ENCODE measurements at places on chromosomes 7 and 10.

DNA sequence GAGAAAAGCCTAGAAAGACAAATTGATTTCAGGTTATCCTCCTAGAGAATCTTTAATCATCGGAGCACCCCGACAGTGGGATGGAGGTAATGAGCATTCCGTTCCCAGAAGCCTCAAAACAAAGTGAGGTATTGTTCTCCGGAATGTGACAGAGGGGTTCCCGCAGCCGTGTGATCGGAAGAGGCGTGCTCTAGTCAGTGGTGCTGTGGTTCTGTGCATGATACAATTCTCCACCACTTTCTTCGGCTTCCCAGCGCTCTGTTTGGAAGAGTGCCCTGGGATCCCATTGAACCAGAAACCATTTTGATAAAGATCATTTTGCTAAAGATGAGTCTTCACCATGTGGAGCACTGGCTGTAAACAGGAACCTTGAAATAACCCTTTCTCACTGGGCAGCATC lies 434.6 kb downstream of the PAXIP1 start:
- DNase-seq = no peak

DNA sequence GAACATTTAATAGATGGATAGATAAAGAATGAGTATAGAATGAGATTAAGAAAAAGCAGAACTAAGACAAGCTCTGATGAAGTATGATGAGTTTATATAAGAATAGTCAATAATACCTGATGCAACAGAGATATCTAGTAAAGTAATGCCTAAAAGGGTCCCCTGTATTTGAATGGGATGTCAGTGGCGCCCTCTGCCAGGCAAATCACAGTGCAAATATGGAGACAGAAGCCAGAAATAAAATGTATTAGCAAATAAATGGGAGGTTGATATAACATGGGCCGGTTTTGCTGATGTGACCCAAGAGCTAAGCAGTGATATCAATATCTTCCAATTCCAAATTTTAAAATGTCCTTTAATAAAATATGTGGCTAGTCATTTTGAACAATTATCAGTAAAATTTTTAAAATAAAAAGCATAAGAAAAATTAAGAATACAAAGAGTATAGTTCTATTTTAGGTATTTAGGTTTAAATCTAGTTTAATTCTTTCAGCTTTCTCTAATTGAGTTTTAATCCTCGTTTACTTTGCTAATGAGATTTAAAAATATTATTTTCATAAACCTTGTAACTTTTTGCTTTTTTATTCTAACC lies 62.6 kb downstream of the ADK start:
- peak; percentile 65 for DNase-seq

GRCh38 chr10:59724098-59724938 lies 14.7 kb upstream of the SLC16A9 start:
- no peak for DNase-seq

DNA sequence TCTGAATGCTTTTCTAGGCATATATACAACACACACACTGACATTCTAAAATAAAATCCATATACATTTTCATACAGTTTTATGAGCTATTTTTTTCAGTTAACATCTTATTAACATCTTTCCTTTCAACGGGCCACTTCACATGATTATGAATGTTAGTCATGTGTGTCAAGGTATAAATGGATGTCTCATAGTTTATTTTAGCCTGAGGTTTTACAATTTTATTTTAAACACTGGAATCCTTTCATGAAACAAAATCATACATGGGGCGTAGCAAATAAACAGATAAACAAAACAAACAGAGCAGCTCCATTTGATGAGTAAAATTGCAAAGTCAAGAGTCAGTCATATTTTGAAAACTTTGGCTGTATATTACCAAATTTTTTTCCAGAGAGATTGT lies 120.1 kb upstream of the AOAH start:
- DNase-seq = no peak

GRCh38 chr7:43123457-43123856 lies 11.0 kb downstream of the HECW1 start:
- no peak for DNase-seq

Data from NB4 (cell line).